IMR-90 (cell line): ENCODE measurements at places on chromosomes 16 and 17.
A peak's percentile ranks its signal among the peaks of the same experiment; 100 is the strongest.

- no peak for DNase-seq
These were observed 11.9 kb downstream of the FBRS start for GRCh38 chr16:30669903-30670824.

- no peak for DNase-seq
These were observed 9.3 kb upstream of the MRTFB start for GRCh38 chr16:14061732-14062259.

DNA sequence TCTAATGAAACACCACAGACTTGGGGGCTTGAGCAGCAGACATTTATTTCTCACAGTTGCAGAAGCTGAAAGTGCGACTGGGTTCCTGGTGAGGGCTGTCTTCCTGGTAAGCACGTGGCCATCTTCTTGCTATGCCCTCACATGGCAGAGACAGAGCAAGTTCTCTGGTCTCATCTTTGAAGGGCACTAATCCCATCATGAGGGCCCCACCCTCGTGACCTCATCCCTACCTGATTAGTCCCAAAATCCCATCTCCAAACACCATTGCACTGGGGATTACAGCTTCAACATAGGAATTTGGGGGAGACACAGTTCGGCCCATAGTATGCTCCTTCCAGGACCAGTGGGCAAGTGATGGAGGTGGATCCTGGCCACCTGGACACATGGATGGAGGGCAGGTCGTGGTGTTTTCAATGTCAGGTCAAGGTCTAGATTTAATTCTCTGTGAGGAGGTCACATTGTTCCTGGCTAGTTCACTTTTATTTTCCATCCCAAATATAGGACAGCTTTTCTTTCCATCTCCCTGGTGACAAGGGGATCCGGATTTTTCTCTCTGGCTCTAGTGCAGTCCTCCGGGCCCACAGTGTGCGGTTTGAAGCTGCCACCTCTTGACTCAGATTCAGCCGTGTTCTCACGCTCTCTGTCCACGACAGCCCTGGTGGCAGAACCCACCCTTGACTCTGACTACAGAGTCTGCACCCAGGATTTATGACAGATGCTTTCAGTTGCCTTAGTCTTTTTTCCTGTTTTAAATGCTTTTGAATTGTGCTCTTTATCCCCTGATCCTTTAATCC is 160.5 kb upstream of the NOL11 start:
- no peak for DNase-seq

GRCh38 chr17:47994724-47995123 is 23.8 kb downstream of the CDK5RAP3 start:
- no peak for DNase-seq

- peak; percentile 49 for DNase-seq
These were observed 2.6 kb upstream of the SPHK1 start for GRCh38 chr17:76381633-76382350.

DNA sequence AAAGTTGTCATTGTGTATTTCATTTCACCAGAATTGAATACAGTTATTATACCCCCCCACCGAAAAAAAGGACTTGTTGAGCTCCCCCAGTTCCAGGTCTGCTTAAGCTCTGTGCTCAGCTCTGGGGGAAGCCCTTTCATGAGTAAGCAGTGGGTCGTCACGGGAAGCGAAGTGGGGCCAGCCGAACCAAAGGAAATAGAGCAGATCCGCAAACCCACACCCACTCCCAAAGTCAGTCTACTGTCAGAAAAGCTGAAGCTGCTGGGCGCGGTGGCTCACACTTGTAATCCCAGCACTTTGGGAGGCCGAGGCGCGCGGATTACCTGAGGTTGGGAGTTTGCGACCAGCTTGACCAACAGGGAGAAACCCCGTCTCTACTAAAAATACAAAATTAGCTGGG is 50.1 kb downstream of the PECAM1 start:
- DNase-seq: no peak

- peak; percentile 78 for DNase-seq
These were observed 308.3 kb upstream of the CDH5 start for GRCh38 chr16:66058172-66058691.

DNA sequence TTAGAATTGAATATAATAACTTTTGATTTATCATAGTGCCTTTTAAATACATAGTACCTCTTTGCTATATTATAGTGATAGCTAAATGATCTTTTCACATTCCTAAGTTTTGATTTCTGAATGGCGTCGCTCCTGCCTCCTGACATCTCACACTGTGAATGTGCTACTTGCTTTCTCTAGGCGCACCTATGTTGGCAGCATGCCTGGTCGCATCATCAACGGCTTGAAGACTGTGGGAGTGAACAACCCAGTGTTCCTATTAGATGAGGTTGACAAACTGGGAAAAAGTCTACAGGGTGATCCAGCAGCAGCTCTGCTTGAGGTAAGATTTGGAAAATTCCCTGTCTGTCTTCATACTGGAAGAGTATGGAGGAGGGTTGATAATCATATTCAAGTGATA is 29.8 kb upstream of the ABCC11 start:
- DNase-seq: no peak

DNA sequence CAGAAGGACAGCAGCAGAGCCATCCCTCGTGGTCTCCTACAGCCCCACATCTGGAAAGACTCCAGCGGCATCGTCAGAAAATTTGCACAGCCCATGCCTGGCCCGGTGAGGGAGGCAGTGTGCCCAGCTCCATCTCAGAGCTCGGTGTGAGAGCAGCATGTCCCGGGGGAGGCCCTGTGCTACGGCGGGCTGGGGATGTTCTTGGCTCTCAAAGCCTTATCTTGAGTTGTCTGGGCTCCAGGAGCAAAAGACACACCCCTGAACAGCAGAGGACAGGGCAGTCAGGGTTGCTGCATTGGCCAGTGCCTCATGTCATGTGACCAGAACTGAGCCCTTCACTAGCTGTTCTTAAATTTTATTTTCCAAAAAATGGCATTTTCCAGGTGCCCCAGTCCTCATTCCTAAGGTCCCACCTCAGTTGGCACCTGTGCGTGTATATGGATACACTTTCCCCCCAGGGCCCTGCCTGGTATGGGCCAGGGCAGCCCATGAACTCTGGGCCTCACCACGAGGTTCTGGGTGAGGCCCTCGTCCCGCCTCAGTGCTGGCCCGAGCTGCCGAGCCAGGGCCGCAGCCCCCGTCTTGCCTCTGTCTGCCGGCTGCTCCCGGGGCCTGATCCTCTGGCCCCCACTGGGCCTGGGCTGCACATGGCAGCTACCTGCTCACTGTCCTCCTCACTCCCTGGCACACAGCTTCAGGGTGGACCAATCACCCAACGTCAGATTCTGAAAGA is 3.0 kb downstream of the NUDT16L1 start:
- DNase-seq: no peak

- DNase-seq: peak; percentile 73
These were observed 8.8 kb upstream of the DNASE1 start for GRCh38 chr16:3645504-3646347.

DNA sequence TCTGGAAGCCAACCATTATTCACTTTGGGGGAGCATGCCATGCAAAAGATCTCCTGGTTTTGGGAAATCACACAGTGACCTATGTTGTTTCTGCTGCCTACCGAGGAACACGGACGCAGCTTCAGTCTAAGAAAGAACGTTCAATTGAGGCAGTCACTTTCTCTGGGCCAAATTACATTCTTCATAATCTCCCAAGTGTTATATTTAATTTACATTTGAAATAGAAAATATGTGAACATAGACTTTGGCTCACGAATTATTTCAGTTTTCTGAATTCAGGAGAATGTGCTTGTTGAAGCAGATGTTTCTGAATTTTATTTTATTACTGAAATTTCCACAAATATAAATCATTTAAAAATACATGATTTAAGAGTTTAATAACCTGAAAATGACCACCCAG is 93.6 kb upstream of the KCNJ16 start:
- no peak for DNase-seq

DNA sequence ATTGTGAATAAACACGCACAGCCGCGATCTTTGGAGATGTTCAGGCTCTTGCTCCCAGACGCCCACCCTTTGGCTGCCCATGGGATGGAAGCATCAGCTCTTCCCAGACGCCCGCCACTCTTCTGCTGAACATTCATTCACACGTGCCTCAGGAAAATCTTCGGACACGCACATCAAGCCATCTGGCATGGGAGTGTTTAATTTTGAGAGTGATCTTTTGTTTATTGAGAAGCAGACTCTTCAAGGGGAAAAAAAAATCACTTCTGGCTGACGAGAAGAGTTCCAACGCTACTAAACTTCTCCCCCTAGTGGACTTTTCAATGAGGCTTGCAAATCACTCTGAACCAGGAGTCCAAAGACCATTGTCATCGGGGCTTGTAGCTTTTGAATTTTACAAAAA is 62.0 kb upstream of the NUDT7 start:
- DNase-seq: peak; percentile 52

DNA sequence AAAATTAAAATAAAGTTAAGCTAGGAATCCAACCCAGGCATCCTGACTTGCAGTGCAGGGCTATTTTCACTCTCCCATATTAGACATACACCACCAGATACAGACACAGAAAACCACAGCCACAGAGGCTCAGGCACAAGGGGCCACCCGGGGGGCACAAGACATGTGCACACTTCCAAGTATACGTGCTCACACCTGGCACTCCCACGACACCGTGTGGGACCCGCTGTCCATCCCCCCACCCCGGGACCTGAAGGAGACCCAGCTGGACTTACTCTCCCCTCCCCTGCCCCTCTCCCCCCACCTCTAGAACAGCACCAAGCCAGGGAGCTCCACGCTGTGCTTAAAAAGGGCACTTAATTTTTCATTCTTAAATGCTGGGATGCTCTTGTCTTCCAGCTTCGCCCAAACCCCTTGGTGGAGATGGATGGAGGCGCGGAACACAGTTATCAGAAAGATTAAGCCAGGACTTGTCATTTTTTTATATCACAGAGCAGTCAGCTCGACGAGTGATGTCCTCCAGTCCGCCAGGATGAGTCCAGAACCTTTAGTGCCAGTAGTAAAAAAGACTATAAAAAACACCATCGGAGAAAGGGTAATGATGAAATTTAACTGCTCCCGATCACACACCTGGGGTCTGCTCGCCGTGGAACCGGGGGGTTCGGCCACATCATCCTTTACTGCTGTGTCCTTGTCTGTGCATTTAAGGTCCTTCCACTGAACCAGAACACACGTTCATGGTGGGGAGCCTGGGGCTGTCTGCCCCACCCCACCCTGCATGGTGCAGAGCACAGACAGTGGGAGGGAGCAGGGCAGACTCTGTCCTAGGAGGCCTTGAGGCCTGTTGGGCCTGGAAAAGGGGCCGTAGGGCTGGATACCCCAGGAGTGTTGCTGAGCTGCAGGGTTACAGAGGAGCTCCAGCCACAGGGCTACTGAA is 73.3 kb upstream of the LHX1 start:
- no peak for DNase-seq

- no peak for DNase-seq
These were observed 11.7 kb downstream of the CACNG1 start for GRCh38 chr17:67055811-67056745.

GRCh38 chr17:66313995-66314659 is 11.7 kb downstream of the PRKCA start:
- DNase-seq: no peak

GRCh38 chr17:71821511-71821910 is 299.3 kb upstream of the SOX9 start:
- DNase-seq: no peak

- DNase-seq: peak; percentile 19
These were observed 9.4 kb downstream of the CETP start for GRCh38 chr16:56970934-56971767.

GRCh38 chr17:10268005-10268404 is 69.6 kb upstream of the GAS7 start:
- DNase-seq: no peak

DNA sequence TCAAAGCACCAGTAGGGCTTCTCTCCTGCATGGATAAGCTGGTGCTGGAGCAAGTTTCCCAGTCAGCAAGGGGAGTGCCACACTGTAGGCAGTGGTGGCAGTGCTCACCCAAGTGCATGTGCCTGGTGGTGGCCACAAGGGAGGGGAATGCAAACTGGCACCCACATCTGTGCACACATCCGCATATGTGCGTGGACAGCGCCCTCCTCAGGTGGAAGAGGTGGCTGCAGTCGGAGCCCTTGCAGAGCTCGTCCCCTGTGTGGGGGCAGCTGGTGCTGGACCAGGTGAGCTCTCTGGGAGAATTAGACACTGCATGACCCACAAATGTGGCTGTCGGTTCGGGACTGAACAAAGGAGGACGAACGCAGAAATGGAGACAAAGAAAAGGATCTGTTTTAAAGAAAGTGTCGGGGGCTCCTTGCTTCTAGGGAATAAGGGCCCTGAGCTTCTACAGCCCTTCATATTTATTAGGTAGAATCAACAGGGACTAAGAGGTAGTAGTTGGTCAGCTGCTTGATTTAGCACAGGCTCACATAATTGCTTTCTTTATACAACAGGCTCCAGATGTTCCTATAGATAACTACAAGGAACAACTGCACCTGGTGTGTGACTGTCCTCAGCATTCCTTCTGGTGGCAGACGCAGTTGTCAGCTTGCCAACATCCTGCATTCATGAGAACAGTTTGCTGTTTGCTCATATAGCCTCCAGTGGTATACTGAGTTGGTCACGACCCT is 5.3 kb upstream of the ZNF689 start:
- DNase-seq: peak; percentile 8

DNA sequence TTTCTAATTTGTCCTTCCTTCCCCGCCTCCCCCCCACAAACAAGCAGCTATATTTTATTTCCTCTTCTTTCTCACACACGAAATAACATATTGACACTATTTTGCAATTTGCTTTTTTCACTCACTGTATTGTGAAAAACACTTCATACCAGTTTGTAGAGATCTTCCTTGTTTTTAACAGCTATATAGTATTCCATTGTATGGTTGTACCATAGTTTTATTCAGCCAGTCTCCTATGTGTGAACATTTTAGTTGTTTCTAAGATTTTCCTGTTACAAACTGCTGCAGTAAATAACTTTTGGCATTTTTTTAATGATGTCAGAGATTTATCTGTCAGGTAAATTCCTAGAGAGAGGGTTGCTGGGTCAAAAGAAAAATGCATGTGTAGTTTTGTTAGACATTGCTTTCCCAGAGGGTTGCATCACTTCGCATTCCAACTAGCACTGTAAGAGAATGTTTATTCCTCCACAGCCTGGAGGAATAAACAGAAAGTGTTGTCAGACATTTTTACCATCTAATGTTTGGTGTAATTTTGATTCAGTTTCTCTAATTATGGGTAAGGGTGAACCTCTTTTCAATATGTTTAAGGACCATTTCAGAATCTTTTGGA is 101.2 kb downstream of the MRTFB start:
- DNase-seq: peak; percentile 84

GRCh38 chr16:15498427-15499175 is 64.2 kb downstream of the BMERB1 start:
- peak; percentile 71 for DNase-seq

GRCh38 chr17:78399693-78400144 is 21.3 kb downstream of the PGS1 start:
- DNase-seq: no peak

- DNase-seq: peak; percentile 55
These were observed 151.2 kb upstream of the TBX2 start for GRCh38 chr17:61248399-61248798.

DNA sequence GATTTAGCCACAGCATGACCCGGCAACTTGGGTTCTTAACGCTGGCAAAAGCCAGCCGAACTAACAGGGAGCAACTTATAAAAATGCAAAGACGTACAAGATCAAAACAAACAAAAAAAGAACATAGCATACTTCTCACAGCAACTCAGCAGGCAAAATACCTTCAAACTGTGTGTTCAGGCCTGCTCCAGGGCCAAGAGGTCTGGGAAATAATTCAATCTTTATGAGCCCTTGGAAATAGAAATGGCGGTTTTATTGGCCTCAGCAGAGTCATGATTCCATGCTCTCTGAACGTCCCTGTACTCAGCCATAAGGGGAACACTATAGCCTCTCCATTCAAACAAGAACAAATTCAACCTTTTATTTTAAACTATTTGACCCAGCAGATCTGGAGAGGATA is 101.3 kb upstream of the C17orf78 start:
- DNase-seq: no peak
